Iris pigment epithelial cell (primary cell): ENCODE measurements at places on chromosomes 11 and 22.
A peak's percentile ranks its signal among the peaks of the same experiment; 100 is the strongest.

- DNase-seq: no peak
Observed at GRCh38 chr11:15943418-15944197, 412.7 kb downstream of the SOX6 start.

GRCh38 chr22:23695571-23696325 lies 4.9 kb downstream of the RGL4 start:
- DNase-seq: no peak

GRCh38 chr22:35606916-35607315 lies 10.2 kb downstream of the MB start:
- no peak for DNase-seq

DNA sequence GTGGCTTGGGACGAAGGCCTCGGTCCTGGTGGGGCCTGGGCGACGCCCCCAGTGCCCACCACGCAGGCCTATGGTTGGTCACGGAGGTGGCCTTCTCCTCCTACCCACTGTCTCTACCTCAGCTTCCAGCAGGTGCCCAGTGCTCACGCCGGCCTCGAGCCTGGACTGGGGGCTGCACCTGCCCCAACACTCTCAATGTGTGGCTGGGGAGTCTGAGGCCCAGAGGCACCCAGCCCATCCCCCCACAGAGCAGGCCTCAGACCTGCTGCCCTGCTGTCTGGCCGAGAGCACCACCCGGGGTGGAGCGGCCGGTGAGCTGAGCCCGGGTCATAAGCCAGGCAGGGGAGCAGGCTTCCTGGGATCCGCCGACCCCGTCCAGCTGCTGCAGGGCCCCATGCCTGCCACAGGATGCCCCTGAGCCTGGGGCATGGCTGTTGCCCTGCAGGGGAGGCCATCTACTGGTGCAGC lies 28.6 kb upstream of the MUC5AC start:
- DNase-seq: no peak

- DNase-seq: no peak
Observed at GRCh38 chr11:115155978-115156377, 348.2 kb downstream of the CADM1 start.

DNA sequence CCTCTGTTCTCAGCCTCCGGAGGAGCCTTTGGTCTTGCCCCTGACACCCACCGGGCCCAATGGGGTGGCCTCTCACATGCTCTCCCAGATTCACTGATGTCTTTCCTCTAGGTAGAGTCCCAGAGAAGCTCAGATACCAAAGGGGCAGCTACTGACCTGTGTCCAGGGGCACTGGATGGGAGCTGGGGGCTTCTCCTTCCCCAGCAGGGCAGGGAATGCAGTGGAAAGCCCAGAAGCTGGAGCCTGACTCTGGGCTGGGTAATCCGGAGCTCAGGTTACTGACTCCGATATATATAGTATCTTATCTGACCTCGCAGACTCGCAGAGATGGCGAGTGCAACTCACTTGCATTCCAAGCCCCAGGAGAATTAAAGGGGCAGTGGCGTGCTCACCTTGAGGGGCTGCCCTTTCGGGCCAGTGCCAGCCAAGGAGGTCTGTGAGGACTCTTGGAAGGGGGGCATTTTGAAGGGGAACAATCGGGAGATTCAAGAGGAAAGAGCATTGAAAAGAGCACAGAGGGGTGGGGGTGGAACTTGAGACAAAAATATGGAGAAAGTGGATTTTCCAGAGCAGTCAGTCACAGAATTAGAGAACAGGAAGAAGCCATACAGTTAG lies 2.5 kb downstream of the USP2 start:
- no peak for DNase-seq

- DNase-seq: no peak
Observed at GRCh38 chr11:68083517-68083916, 37.7 kb downstream of the CHKA start.

GRCh38 chr11:106011481-106011880 lies 10.6 kb downstream of the MSANTD4 start:
- DNase-seq: peak; percentile 59

DNA sequence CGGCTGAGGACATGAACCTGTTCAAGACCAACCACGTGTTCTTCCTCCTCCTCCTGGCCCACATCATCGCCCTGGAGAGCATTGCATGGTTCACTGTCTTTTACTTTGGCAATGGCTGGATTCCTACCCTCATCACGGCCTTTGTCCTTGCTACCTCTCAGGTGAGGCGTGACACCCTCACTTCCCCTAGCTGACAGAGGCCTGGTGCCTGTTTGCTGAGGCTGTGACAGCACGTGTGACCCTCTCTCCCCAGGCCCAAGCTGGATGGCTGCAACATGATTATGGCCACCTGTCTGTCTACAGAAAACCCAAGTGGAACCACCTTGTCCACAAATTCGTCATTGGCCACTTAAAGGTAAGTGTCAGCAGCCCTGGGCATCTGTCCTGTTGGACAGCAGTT lies 12.3 kb downstream of the FADS2 start:
- no peak for DNase-seq

GRCh38 chr22:50218996-50219727 lies 18.4 kb downstream of the SELENOO start:
- peak; percentile 80 for DNase-seq

DNA sequence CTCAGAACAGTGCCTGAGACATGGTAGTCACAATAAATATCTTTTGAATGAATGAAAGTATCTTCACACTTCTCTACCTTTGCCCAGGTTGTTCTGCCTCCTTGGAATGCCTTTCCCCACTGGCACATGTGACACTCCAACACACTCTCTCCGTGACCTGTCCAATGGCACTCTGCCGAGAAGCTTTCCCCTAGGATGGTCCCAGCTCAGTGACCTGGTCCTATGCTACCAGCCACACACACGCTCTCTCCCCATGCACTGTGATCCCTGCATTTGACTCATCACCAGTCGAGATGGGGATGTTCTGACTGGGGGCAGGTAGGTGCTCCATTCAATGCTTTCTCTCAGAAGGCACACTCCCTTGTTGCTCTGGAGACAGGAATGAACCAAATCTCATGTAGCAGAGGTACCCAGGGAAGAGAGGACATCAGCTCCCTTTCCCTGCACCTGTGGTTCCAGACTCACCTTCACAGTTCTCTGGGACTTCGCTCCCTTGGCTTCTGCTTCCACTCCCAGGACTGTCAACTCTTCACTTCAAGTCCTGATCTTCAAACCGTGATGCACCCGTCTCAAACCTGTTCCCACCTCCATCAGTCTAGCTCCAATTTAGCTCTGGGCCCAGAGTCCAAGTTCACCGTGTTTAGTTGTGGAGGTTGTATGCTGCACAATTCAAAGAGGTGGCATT lies 30.7 kb upstream of the LMO1 start:
- DNase-seq: no peak

- no peak for DNase-seq
Observed at GRCh38 chr11:1763336-1763795, 361 bp downstream of the CTSD start.

DNA sequence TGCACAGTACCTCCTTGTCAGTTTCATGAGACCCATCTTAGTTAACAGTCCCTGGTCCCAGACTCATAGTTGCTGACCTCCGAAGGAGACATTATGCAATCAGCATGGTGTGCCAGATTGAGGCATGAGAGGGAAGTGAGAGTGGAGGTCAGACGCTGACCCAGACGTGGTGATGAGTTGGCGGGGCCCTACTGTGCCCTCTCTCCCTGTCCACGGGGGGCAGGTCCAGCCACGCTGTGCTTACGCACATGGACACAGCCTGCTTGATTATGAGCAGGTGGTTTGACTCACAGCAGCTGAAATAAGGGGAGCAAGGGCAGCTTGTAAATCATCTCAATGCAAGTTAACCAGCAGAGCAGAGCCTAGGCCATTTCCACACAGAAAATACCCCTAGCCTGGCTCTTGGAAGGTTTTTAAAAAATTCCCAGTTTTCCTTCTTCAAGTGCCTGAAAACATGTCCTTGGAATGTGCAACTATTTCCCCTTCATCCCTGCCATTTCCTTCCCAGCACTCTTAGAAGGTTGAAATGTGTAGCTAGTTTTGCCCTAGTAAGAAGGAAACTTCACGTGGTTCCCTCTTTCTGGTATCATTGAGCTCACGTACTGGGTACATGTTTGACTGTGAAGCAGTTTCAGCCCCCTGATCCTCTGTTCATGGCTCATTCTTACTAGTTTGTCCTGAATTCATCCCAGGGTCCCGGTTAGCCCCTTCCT lies 122.6 kb upstream of the SORL1-AS1 start:
- peak; percentile 16 for DNase-seq

GRCh38 chr22:39645532-39645931 lies 75.0 kb downstream of the CACNA1I start:
- no peak for DNase-seq

- DNase-seq: no peak
Observed at GRCh38 chr11:93560199-93560932, 17.2 kb upstream of the SMCO4 start.

- peak; percentile 96 for DNase-seq
Observed at GRCh38 chr11:96228473-96228891, 114.5 kb downstream of the MAML2 start.

- DNase-seq: no peak
Observed at GRCh38 chr11:8293171-8293570, 29.5 kb upstream of the LMO1 start.

GRCh38 chr22:35587447-35587870 lies 29.7 kb downstream of the MB start:
- no peak for DNase-seq

- no peak for DNase-seq
Observed at GRCh38 chr22:38177044-38177443, 4.6 kb downstream of the PLA2G6 start.

GRCh38 chr11:95266751-95267374 lies 35.9 kb upstream of the SESN3 start:
- peak; percentile 27 for DNase-seq

GRCh38 chr11:92528001-92528400 lies 303.4 kb downstream of the FAT3 start:
- peak; percentile 3 for DNase-seq

DNA sequence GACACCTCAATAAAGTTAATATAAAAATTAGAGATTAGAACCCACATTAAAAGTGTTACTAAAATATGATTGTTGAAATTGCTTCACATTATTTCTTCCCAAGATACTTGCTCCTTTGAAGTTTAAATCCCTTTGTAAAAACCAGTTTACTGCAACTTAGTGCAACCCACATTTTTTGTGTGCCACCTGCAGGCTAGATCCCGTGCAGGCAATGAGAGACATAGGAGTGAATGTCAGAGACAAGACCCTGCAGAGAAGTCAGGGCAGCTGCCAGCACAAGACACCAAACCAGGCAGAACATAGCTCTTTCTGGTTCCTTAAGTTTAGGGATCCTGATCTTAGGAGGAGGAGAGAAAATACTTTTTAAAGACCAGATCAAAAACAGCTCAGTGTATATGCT lies 142.8 kb upstream of the MTNR1B start:
- DNase-seq: no peak

DNA sequence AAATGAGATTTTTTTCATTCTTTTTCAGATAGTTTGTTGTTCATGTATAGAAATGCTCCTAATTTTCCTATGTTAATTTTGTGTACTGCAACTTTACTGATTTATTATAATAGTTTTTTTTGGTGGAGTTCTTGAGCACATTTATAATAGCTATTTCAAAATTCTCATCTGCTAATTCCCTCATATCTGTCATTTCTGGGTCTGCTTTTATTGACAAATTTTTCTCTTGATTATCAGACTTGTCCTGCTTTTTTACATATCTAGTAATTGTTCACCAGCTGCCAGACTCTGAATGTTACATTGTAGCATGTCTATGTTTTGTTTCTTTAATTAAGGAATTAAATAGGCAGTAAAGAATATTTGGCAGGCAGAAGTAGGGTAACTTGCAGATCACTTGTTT lies 60.9 kb upstream of the PARVA start:
- DNase-seq: no peak

DNA sequence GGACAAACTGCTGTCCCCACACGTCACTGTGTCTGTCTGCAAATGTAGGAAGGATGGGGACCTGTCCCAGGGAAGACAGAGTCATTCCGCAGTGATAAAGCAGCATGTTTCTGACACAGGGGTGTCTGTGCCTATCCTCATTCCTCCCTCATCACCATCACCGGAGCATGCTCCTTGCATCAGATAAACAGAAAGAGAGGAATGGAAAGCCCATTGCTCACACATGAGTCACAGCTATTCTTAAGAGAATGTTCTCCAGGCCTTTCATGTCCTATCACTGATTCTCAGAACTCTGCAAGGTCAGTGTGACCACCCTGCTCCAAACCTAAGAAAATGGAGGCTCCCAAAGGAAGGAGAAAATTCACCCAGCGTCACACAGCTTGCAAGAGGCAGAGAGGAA lies 38.9 kb downstream of the ZNF195 start:
- DNase-seq: peak; percentile 95

DNA sequence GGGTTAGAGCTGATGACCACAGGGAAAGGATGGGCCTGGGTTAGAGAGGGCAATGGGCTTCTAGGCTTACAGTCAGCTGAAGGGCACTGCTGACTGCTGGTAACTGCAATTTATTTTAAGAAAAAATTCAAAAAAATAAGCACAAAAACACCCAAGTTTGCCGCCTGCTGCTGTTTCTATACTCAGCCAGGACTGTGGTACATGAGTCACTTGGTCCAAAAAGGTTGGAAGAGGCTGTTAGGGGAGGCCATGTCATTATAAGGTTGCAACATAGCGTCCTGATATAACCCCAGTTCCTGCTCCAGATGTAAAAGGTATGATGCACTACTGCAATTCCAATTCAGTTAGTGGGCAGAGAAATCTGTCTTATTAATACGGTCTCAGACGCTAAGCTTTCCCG lies 98.9 kb downstream of the ETS1 start:
- peak; percentile 96 for DNase-seq

GRCh38 chr11:105389952-105390351 lies 219.9 kb upstream of the GRIA4 start:
- DNase-seq: no peak

DNA sequence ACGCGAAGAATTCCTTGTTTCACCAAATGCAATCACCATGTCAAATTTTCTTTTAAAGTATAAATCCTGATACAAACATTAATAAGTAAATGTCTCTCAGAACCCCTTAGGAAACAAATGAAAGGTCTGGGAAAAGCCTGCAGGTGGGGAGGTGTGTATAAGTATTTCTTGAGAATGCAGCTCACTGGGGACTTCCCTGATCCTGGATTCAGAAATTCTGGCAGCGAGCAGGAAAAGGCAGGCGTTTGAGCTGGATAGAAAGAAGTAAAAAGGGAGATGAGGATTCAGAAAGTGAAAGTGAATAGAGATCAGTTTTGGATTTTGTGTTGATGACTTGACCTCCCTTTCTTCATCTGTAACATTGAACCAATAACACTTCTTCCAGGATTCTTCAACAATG lies 68.3 kb upstream of the CTSC start:
- no peak for DNase-seq

DNA sequence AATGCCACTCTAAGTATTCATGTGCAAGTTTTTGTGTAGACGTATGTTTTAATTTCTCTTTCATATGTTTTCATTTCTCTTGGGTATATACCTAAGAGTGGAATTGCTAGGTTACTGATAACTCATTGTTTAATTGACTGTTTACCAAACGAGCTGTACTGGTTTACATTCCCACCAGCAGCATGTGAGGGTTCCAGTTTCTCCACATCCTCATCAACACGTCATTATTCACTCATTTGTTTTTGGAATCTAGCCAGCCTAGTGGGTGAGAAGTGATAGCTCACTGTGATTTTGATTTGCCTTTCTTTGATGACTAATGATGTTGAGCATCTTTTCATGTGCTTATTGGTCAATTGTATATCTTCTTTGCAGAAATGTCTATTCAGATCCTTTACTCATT lies 4.0 kb downstream of the ANKRD13D start:
- DNase-seq: peak; percentile 70
